ENCODE measurements at places on chromosomes 12 and 14.
A peak's percentile ranks its signal among the peaks of the same experiment; 100 is the strongest.

DNA sequence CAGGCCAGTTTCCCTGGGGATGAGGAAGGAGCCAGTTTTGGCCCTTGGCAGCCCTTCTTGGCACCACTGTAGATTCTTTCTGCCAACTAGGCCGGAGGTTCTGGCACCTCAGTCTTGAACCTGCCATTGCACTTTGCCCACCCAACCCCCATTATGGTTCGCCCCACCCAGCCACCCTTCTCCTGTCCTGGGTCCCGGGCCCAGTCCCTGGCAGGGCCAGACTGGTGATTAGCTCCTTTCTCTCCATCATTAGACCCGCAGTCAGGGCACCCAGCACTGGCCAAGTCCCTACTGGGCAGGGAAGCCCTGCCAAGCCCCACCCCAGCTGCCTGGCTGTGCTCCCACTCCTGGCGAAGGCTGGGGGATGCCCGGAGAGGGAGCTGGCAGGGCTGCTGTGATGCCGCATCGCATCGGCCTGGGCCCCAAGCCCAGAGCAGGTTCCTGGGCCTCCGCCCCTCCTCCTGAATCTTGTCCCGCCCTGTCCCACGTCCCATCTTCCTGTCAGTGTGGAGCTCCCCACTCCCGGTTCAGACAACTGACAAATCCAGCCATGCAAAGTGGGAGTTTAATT lies 9.8 kb downstream of the FAM222A start:
- DNase-seq: peak; percentile 87

DNA sequence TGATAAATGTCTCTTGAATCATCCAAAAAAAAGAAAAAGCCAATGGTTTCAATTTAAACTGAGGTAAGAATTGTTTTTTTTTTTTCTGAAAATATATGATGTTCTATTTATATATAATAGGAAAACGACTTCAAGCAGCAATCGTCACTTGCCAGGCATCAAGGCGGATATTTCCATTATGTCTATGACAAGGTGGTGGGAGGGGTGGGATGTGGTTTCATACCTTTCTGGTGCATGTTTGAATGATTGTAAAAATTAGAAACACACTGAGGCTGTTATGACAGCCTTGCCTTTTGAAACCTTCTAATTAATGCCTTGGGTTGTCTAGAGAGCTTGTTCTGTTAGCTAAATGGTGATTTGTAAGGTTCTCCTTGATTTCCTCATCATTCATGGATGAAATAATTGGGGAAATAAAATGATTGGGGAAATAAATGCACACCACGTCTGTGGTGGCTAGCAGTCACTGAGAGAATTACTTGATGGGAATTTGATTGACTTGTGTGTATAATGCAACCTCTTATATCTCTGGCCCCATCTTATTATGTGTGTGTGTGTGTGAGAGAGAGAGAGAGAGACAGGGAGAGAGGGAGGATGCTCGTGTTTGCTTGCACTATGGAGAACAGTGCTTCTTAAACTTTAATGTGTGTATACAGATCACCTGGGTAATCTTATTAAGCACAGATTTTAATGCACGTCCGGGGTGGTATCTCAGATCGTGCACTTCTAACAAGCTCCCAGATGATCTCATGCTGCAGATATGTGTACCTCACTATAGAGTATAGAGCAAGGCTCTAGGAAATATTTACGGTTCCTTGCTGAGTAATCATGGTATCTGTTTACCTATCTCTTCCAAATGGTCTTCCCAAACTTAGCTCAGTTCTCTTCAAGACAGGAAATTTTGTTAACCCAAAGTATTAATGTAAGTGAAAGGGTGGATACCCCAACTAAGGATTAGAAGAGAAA lies 502.6 kb downstream of the DIO2 start:
- no peak for DNase-seq

GRCh38 chr12:121889274-121889624 lies 659 bp downstream of the PSMD9 start:
- DNase-seq: no peak

DNA sequence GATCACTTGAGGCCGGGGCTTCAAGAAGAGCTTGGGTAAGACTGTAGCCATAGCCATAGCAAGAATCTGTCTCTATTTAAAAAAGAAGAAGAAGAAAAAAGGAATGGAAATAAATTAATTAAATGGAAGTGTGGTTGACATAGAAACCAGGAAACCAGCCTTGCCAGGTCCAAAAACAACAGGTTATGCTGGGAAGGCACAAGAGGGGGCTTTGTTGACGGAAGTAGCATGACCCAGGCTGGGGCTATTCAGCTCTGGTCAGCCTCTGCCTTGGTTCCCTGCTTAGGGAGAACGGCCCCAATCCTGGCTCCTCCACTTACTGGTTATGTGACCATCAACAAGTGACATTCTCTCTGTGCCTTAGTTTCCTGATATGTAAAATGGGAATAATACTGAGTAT lies 14.4 kb upstream of the GPR68 start:
- DNase-seq: no peak

GRCh38 chr14:53545217-53545616 lies 392.1 kb upstream of the DDHD1 start:
- no peak for DNase-seq

DNA sequence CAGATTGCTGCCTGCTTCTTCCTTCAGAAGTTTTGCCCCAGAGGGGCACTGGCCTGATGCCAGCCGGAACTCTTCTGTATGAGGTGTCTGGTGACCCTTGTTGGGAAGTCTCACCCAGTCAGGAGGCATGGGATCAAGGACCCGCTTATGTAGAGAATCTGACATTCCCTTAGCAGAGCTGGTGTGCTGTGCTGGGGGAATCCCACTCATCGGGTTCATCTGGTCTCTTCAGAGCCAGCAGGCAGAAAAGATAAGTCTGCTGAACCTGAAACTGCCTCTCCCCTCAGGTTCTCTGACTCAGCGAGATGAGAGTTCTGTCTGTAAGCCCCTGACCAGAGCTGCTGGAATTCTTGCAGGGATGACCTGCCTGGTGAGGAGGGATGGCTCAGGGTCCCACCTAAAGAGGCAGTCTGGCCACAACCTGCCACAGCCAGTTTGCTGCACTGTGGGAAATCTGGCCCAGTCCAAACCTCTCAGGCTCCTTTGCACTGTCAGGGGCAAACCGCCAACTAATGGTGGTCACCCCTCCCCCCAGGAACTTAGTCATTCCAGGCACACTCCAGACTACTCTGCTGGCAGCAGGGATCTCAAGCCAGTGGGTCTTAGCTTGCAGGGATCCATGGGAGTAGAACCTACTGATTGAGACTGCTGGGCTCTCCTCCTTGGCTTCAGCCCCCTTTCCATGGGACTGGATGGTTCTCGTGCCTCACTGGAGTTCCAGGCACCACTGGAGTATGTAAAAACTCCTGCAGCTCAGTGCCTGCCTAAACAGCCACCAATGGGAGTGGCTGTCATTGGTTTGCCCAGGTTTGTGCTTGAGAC lies 4.1 kb downstream of the CLEC2D start:
- peak; percentile 34 for DNase-seq

DNA sequence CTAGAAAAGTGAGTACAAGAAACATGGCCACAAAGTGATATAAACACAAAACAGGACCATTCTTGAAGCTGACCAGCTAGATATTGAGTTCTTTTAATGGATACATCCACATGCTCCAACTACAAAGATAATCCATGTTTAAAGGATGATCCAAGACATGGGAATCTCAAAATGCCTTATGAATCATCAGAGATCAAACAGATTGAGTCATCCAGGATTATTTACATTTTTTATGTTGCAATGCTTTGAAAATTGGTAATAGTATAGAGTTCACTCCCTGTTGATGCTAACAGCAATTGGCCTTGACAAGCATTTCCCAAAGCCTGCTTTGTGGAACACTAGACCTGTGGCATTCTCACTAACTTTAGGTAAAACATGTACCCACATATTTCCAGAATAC lies 293.0 kb upstream of the TBX3 start:
- DNase-seq: no peak

- DNase-seq: no peak
Observed at GRCh38 chr14:35189422-35189821, 67.1 kb downstream of the PRORP start.

DNA sequence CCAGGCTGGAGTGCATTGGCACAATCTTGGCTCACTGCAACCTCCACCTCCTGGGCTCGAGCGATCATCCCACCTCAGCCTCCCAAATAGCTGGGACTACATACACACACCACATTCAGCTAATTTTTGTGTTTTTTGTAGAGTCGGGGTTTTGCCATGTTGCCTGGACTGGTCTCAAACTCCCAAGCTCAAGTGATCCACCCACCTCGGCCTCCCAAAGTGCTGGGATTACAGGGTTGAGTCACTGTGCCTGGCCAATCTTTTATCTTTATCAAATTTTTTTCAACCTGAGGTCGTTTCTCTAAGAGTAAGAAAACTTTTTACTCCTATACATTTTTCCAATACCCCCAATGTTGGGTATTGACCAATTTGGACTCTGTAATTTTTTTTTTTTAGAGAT lies 40.0 kb upstream of the NAP1L1 start:
- DNase-seq: no peak

DNA sequence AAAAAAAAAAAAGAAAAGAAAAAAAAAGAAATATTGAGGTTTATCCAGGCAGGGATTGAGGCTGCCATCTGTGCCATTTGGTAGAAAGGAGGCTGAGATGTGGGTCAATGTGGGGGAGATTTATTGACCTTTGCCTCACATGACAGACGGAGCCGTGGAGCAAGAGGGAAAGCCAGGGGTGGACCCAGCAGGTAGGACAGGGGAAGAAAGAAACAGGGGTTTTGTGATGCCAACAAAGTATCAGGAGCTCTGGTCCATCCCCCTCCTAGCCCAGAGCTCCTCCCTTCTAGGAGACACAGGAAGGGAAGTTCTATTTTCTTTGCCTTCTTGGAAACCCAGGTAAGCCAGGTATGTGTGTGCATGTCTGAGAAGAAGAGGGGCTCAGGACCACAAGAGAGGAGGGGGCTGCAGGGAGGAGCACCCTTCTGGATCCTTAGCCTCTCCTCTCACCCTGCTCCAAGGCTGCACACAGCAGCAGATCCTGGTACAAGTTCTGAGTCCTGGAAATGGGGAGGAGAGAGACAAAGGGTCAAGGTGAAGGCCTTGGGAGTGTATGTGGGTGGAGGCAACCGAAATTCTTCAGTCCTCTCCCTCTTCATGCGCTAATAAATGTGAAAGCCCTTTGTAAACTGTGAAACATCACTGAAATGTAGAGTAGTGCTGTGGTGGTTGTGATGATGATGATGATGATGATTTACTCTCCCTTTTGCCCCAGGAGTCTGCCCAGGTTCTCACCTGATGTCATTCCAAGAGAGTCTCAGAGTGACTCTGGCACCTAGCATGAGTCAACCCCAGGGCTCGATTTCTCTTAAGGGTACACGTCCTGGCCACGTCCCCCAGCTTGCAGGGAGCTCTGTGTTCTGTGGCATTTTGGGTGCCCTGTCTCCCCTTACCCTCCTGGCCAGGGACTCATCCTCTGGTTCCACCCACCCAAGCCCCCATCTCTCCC lies 26.3 kb downstream of the ZFP36L1 start:
- no peak for DNase-seq

- no peak for DNase-seq
Observed at GRCh38 chr12:96044943-96045290, 9.5 kb upstream of the LTA4H start.

DNA sequence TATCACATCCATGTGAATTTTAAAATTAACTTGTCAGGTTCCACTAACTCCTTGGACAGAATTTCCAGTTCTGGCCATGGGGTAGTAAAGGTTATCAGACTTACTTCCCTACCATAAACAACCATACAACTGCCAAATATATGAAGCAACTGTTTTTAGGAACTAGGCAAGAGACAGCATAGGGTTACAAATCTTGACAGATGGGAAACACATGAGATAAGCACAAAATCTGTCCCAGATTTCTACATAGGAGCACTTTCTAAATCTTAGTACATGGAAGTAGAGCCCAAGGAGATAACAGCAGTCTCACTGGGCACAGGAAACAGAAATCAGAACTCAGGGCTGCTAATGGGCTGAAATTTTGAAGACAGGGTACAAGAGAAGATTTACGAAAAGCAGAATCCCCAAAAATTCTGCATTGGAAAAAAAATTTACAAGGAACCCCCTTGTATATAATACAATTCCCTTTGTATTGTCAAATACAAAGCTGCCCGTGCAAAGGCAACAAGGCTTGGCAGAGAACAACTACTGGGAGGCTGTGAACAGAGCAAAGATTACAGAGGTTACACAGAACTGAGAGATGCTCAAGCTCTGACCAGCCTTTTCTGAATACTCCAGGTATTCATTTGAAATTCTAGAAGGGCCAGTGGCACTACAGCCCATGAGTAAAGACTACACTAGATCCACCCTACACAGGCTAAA lies 43.2 kb downstream of the GALNT4 start:
- DNase-seq: no peak

GRCh38 chr12:122976648-122976975 lies 1.6 kb downstream of the OGFOD2 start:
- no peak for DNase-seq

DNA sequence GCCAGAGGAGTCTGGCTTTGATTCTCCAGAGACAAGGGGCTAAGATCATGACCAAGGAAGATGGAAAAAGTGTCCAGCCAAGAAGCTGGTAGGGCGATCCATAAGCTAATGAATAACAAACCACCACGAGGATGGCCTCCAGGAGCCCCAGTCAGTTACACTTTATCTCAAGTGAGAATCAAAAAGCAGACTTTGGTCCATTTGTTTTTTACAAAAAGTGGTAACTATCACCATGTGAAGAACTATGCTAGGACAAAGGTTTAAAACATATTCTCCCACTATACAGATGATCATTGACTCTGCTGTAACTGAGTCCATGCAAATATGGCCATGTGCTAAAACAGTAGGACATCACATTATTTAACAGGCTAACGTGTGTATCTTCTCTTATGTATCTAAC lies 13.9 kb downstream of the SETD3 start:
- DNase-seq: no peak

- no peak for DNase-seq
Observed at GRCh38 chr12:32191445-32191844, 84.8 kb downstream of the BICD1 start.

DNA sequence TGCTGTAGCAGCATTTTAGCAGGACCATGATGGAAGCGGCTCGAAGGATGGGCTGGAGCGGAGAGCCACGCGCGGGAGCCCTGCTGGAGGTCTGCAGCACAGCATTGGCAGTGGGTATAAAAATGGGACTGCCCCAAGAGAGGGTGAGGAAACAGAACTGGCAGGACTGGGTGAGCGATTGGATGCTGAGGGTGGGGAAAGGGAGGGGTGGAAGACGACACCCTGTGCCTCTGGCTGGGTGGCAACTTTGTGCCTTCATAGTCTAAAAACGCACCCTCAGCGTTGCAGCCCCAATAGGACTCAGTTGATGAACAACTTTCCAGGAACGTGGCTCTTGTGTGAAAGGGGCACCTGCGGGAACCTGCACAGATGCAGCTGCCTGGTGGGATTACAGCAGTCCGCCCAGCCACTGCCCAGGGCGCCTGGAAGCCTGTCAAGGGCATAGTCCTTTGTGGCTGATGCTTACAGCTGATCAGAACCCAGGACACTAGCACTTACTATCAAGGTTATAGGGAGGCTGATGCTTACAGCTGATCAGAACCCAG lies 73.0 kb downstream of the NINJ2 start:
- DNase-seq: no peak

GRCh38 chr12:49061157-49061650 lies 610 bp upstream of the KMT2D start:
- DNase-seq: no peak

DNA sequence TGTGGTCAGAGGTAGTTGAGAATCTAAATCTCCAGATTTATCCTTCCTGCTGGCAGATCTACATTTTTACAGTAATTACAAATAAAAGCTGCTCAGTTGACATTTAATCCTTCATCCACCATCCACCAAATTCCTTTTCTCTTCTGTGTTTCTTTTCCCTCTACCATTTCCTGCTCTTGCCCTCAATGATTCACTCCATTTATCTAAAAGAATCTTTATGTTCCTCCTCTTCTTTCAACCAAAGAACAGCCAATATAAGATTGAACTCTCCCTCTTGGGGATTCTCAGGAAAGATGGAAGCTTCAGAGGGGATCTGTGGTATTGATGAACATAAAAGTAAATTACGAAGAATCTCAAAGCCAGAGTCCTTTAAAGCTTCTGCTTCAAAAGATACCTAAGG lies 4.4 kb downstream of the MAP4K5 start:
- no peak for DNase-seq
